ENCODE measurements at places on chromosomes 1 and 21.

DNA sequence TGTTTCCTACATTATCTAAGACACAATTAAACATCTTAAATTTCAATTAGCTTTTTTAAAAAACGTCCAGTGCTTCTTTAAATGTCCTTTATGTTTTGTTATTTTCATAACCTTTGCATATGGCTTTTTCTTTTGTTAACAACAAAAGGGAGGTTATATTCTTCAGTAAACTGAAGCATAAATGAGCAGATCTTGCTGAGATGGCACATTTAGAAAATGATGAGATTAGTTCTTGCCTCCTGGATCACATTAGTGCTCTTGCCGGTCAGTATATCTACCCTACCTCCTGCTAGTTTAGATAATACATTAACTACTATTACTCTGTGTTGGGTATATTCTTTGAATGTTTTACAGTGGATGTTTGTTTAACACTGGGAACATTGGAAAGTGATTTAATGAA, 126.1 kb downstream of the DISP1 start:
- DNase-seq, result no peak

GRCh38 chr1:234186037-234186688, 187.1 kb upstream of the COA6 start:
- no peak for DNase-seq

- DNase-seq, result no peak
Observed at GRCh38 chr1:203100516-203100869, 14.7 kb upstream of the MYOG start.

DNA sequence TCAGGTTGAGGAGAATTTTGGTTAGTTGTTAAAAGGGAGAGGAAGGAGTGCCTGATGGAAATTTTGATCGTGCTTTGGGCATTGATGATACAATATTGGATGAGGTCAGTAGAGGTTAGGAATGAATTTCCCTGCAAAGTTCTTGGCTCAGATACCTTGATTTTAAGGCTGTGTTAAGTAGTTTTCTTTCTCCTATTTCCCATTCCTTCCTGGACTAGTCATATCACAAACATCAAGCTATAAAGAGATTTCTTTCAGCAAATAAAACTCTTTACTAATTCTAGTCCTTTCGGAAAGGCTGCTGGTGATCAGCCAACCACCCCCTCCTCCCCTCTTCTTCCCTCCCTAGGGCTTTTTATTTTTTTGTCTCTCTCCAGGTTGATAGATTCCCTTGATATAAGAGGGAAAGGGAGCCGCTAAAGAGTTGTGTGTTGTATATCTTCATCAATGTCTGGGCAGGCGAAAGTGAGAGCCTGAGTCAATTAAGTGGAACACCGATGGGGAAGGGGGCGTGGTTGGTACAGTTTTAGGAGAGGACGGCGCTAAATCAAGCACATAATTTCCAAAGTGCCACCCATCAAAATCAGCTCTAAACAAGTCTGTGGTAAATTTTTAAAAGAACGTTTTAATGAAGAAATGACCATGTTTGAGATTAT, 100.1 kb upstream of the PLXNA2 start:
- no peak for DNase-seq

DNA sequence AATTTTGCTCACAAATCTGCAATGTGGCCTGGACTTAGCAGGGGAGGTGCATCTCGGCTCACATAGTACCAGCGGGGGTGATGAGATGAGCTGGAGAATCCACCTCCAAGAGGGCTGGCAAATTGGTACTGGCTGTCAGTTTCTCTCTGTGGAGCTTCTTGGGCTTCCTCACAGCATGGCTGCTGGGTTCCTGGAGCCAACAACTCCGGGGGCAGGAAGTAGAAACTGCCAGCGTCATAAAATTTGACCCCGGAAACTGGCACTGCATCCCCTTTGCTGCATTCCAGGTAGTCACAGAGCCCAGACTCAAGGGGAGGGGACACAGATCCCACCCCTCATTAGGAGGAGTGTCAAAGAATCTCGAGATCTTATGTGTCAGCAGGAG, 17.0 kb upstream of the TNFRSF1B start:
- no peak for DNase-seq

- no peak for DNase-seq
Observed at GRCh38 chr1:206040328-206040727, 12.6 kb upstream of the RHEX start.

DNA sequence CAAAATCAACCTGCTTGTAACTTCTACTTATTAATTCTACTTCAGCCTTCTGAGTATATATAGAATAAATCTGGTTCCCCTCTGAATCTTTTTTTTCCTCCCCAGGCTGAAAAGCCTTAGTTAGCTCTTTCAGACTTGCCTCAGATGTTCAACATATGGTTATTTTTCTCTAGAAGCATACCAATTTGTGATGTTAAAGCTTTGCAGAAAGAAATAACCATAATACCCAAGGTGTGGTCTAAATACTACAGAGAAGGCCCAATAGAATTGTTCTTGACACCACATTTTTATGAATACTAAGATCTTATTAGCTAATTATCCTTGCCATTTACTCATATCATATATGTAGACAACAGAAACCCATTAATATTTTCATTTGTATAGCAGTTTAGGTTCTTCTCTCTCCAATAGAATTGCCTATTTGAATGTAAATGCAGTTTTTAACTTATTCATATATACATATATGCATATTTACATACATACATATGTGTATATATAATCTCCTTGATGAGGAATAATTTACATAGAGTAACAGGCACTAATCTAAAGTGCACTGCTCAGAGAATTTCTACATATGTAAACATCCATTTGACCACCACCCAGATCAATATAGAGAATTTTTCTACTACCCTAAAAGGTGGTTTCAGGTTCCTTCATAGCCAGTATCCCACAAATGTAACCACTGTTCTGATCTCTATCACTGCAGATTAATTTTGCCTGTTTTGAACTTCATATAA, 175.2 kb upstream of the IVNS1ABP start:
- no peak for DNase-seq

- no peak for DNase-seq
Observed at GRCh38 chr1:77664939-77665516, 17.4 kb downstream of the ZZZ3 start.

DNA sequence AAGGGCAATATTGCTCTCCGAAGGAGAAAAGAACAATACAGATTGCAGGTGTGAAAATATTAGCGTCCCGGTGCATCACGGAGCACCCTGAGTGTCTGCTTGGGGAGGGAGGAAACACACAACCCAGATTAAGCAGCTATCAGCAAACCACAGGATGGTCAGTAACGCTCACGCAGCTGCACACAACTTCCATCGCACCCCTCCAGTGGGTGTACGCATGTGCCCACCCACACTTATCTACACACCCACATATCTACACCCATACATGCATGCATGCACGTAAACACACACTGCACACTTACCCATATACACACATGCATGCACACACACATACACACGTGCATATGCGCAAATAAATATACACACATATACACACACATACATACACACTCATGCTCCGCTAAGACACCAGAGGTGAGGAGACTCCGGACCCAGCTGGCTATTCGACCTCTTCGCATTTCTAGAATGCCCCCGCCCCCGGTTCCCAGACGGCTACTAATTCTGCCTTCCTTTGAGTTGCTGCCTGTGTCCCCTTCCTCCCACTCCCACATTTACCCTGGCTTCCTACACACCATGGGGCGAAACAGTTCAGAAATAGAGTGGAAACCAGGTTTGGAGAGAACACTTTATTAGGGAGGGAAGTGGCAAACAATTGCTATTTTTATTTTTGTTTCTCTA, 26.2 kb downstream of the ITPKB start:
- no peak for DNase-seq

DNA sequence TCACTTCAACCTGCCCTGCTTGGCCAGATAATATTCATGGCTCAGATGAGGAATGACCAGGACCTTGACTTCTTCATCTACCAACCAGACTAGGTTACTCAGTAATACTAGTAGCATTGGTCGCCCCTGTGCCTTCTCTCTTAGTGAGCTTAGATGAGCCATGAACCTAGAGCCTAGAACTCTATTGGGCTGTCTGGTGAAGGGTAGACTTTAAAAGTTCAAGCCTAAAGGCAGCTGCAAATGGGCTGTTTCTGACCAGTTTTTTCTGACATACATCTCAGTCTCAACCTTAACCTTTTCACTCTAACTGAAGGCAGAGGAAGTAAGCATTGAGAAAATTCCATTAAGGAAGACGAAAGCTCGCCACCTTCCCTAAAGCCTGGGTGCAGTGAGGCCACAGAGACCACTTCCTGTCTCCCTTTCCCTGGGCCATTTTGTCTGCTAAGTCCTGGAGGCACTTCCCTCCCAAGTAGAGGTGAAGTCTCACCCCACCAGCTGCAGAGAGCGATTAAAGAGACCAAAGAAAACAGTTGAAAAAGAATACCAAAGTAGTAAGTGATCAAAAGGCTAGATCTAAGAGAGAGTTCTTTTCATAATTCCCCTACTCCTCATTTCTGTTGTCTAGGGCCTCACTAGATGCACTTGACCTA, 53.3 kb downstream of the MTR start:
- DNase-seq, result no peak

DNA sequence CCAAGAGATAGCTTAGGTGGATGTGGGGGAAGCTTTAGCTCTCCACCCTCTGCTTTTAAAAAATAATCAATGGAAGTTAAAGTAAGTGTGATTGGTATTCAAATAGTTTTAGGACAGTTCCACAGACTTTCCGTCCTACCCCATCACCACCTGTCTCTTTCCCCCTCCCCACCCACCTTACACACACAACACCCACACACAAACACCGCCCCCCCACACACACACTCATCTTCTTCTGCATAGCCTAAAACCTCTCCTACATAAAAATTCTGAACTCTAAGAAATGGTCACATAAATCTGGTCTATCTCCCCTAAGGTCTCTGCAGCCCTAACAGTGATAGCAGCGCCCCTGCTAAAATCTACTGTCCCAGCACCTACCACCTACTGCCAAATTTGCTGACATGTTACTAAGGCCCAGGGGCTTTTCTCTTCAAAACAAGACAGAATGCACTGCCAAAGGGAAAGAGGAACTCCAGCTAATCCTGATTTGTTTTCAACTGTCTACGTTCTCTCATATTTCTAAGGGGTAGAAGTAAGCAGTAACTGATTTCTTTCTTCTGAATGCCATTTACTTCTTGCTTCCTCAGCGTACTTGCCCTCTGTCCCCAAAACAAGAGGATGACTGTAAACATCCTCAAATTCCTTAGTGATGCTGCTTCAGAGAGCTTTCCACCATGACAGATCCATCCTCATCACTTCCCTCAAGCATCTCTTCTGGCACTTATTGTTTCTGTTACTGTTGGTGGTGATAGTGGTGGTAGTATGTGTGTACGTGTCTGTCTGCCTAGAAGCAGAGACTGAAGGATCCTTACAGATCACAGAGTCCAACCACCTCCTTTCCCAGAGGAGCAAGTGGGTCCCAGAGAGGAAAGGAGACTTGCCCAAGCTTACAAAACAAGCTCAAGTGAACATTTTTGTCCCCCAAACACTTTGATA, 56.8 kb downstream of the LUZP1 start:
- DNase-seq, result no peak

DNA sequence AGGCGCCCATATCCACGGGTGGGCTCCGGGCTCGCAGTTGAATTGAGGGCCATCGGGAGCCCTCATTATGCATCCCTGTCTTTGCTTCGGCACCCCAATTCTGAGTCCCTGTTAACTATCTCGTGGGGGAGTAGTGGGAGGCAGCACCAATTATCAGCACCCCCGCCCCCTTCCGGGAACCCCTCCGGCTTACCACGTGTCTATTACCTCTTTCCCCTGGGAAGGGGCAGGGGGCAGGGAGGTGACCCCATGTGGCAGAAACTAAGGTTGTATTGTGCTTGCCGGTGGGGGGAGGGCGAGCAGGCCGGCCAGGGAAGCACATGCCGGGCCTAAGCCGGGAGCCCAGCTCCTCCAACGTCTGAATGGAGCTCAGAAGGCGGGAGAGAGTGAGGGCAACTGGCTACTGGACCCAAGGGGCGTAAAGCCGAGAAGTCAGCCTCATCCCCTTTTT, 1.0 kb downstream of the LIN28A start:
- DNase-seq, result no peak

- no peak for DNase-seq
Observed at GRCh38 chr1:205330150-205330549, 8.6 kb upstream of the NUAK2 start.

DNA sequence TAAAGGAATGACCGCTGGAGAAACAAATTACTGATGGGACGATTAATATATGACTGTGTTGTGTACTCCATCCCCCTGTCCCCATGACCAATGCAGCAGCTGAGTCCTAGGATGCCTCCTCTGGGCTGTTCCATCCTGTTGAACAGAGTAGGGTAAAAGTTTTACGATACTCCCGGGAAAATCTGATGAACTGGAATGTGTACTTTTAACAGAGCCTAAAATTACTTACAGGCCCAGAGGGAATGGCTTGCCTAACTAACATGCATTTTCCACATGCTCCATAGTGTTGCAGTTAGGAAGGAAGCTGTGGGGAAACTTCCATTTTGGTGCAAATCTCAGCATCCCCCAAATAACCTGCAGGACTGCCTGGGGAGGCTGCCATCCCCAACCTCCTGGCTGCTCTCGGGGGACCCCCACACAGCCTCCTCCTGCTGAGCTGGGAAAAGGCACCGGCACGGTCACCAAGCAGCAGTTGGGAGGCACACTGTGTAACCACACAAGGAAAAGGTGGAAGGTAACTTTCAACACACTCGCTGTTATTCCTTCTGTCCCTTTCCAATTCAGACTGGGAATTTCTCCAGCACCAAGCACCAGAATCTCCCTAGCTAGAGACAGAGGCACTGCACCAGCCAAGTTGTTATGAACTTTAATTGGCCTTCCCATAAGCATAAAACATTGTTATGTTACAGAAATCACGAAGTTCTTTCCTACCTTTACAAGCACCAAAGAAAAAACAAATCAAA, 97.2 kb downstream of the BCAR3 start:
- DNase-seq, result no peak

- DNase-seq, result no peak
Observed at GRCh38 chr21:42237577-42237976, 18.6 kb downstream of the ABCG1 start.
